Urinary bladder (tissue), 4 donors: ENCODE measurements at places on chromosomes 6 and 20. TPM values are rescaled to one million over a fixed set of nuclear protein-coding genes. Genes with fewer than 3 reads are reported as not detected.

The COL9A3 gene
- 101 TPM for total RNA-seq

The CRISP3 gene
- 31.8 TPM for total RNA-seq

The RIPK1 gene
- total RNA-seq = 24.5 TPM

The BPIFB2 gene
- not detected for total RNA-seq

The ADGB gene
- 0.05 TPM for total RNA-seq
